ENCODE measurements at places on chromosomes 3 and 15. TPM values are rescaled to one million over a fixed set of nuclear protein-coding genes. Genes with fewer than 3 reads are reported as not detected.

- no peak for DNase-seq
Observed at GRCh38 chr15:48628832-48629231, 16.7 kb downstream of the FBN1 start.

Gene EHHADH
- total RNA-seq, result not detected

- DNase-seq, result no peak
Observed at GRCh38 chr3:156373095-156373494, 181.8 kb downstream of the SSR3 start.

Gene KLF15
- total RNA-seq, result 8.7 TPM

- peak; percentile 91 for DNase-seq
Observed at GRCh38 chr15:41772720-41773331, 1.5 kb upstream of the MAPKBP1 start.

GRCh38 chr15:73305331-73306211 lies 63.2 kb downstream of the HCN4 start:
- DNase-seq, result peak; percentile 90

DNA sequence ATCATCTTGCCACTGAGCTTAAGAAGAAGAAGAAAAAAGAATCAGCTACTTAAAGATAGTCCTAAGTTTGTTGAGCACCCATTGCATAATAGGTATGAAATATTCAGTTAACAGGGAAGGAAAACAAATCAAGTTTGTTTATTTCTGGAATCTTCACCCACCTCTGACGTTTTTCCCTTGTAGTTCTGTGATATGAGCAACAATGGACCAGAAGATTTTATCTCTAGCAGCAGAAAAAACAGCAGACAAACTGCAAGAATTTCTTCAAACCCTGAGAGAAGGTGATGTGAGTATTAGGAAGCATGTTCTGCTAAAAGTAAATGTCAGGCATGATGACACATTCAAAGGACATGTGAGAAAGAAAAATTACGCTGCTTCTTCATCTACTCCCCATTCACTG lies 3.7 kb downstream of the FANCI start:
- DNase-seq, result no peak

Gene NR2E3
- not detected for total RNA-seq

Gene PLSCR4
- not detected for total RNA-seq

DNA sequence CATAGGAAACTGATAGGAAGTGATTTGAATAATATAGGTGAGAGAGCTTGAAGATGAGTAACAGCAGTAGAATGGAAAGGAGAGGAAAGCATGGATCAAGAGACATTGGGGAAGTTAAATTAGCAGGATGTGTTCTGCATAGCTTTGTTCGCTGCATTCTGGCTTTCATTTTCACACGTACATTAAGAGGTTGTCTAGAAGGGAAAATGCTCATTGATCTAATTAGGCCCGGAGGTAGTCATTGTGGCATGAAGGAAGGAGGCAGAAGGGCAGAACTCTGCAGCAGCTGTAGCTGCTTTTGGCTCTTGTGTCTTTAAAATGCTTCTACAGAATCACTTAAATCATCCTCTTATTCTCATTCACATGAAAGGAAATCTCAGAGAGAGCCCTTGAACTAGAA lies 40.3 kb downstream of the KCNAB1 start:
- DNase-seq, result no peak

GRCh38 chr3:123285931-123286307 lies 84.2 kb downstream of the SEC22A start:
- no peak for DNase-seq

DNA sequence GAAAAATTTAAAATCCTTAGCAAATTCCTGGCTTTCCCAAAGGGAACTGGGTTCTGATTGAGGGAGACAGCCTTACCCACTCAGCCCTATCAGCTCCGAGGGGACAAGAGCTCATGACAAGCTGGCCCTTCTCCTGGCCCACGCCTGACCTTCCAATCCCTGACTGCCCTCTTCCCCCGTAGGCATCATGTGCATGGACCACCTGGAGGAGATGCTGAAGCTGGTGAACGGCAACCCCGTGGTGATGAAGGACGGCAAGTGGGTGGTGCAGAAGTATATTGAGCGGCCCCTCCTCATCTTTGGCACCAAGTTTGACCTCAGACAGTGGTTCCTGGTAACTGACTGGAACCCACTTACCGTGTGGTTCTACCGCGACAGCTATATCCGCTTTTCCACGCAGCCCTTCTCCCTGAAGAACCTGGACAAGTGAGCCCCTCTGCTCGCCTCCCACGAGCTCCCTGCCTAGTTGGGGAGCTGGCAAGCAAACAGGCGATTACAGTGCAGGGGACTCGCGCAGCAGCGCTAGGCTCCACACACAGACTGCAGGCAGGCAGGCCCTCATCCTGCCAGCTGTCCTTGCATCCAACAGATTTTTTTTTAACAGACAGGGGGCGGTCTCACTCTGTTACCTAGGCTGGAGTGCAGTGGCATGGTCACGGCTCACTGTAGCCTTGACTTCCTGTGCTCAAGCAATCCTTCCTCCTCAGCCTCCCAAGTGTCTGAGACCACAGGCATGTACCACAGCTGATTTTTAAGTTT lies 16.8 kb downstream of the RPUSD3 start:
- DNase-seq, result no peak

DNA sequence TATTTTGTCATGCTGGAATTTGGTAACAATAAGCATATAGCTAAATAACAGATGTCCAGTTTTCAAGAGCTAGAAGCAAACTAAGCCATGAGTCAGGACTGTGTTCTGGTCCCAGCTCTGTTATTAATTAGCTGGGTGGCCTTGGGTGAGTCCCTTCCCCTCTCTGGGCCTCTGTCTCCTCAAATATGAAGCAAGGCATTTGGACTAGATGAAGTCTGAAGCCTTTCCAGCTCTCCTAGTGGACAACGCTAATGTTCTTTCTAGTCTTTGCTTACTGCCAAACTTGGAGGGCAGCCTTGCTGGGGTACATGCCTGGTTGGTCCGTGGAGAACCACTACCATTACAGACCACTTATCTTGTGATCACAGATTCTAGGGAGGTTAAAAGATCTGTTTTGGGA lies 127.6 kb downstream of the DUT start:
- DNase-seq, result no peak

Gene CIB1
- total RNA-seq, result 82.0 TPM

- no peak for DNase-seq
Observed at GRCh38 chr3:143118630-143119008, 952 bp upstream of the CHST2 start.

Gene GPR171
- total RNA-seq, result not detected

DNA sequence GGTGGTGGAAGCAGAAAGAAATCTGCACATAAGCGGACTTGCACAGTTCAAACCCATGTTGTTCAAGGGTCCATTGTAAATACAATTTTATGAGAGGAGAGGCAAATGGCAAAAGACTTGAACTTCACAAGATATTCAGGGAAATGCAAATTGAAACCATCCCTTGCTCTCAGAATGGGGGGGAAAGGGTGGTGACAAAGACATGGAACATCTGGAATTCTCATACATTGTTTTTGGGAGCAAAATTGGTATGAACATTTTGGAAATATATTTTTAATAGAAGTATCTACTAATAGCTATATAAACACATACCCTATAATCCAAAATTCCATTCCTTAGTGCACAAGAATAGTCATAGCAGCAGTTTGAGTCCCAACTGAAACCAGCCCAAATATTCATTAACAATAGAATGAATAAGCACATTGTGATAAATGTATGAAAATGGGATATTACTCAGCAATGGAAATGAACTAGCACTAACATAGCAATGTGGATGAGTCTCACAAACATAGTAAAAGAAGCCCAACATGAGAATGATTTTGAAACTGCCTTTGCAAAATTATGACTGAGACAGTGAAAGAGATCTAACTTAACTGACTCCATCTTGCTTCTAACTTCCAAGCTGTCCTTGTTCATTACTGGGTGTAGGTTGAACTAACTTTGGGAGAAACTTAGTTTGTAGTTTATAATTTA lies 77.2 kb downstream of the CD200R1L start:
- DNase-seq, result no peak

Gene NMB
- 4.5 TPM for total RNA-seq

Gene MORC1
- not detected for total RNA-seq

DNA sequence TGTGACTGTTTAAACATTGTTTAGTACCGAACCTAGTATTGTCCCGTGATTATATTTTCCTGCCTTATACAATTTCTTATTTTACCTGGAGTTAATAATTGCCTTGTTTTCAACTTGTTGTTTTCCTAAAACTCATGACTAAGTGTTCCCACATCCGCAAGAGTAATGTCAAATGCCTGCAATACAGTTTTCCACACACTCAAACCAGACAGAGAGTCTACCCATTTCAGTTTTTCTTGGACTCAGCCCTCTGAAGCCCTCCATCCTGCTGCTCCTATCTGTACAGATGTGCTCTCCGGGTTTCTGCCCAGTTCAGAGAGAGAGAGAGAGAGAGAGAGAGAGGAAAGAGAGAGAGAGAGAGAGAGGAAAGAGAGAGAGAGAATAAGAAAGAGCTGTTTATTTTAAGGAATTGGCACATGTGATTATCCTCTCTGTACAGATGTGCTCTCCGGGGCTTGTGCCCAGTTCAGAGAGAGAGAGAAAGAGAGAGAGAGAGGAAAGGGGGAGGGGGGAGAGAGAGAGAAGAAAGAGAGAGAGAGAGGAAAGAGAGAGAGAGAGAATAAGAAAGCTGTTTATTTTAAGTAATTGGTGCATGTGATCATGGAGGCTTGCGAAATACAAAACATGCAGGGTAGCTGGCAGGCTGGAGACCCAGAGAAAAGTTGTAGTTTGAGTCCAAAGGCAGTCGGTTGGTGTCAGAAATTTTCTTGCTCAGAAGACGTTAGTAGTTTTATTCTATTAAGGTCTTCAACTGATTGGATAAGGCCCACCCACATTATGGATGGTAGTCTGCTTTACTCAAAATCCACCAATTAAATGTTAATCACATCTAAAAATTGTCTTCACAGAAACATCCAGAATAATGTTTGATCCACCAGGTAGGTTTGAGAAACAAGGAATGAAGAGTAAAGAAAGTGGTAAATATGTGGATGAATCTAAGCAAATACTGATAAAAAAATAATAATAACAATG lies 104.1 kb upstream of the GOLGA8J start:
- DNase-seq, result no peak

- no peak for DNase-seq
Observed at GRCh38 chr3:155908086-155908485, 37.6 kb downstream of the GMPS start.

Gene ANKRD63
- total RNA-seq, result 8.4 TPM

DNA sequence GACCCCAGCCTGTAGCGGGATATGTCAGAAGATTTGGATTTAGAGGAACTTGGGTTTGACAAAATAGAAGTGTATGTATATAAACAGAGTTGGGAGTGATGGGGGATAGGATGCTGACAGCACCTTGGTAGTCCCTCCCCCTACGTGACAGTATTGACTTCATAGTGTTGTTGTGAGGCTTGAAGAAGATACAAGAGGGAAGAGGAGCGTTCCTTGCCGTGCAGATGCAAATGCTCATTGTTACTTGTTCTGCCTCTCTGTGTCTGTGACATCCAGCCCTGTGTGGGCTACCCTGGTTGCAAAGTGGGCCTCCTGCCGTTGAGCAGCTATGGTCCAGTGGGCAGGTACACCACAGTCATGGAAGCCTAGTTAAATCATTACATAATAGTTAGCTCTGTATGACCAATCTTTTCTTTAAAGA lies 45.0 kb downstream of the SMAD3 start:
- DNase-seq, result no peak

DNA sequence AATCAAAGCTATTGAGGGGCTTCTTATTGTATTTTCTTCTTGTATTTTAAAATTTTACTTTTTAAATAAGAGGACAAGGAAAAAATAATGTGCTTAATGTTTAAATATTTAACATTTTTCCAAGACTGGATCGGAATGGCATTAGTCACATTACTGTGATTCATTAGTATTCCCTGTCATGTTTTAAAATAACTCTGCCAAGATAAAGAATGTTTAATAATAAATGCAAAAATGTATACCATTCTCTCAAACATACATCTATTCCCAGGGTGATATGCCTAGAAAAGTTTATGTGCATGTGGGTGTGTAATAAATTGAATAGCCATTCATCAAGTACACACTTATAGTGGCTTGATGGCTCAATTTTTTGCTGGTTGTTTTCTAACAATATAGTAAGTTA lies 936.1 kb downstream of the PLOD2 start:
- DNase-seq, result no peak

DNA sequence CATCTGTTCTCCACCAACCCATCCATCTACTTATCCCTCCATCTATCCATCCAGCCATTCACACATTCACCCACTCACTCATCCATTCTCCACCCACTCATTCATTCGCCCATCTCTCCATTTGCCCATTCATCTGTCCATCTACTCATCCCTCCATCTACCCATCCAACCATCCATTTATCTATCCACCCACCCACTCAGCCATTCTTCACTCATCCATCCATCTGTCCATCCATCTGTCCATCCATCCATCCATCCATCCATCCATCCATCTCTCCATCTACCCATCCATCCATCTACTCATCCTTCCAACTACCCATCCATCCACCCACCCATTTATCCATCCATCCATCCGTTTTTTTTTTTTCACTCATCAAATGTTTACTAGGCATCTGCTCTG lies 13.9 kb downstream of the FAM3D start:
- DNase-seq, result no peak

- DNase-seq, result peak; percentile 88
Observed at GRCh38 chr15:70892912-70893560, 410 bp downstream of the LRRC49 start.
